Stimulated activated CD8-positive, alpha-beta memory T cell treated with anti-CD3 and anti-CD28 coated beads, Interleukin-7, amount 100 ng/mL, for 24 hours (primary cell): ENCODE measurements at places on chromosomes 4 and X.

GRCh38 chr4:152342293-152342692 is 193.6 kb downstream of the FBXW7 start:
- no peak for DNase-seq

DNA sequence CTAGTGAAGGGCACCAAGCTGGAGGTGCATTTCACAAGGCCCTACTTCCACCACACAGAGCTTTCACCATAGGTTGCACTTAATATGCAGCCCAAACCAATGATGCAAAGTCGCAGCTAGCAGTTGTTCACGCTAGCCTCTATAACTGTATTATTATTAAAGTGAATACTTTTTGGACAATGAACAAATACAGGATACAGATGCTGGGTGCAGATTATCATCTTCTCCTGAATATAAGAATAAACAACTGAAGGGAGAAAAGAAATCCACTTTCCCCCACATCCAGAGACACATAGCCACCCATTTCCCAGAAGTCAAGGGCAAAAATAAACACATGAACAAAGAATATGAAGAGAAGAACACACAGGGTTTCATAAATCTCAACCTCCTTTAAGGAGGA is 107.2 kb downstream of the PRDM5 start:
- no peak for DNase-seq

DNA sequence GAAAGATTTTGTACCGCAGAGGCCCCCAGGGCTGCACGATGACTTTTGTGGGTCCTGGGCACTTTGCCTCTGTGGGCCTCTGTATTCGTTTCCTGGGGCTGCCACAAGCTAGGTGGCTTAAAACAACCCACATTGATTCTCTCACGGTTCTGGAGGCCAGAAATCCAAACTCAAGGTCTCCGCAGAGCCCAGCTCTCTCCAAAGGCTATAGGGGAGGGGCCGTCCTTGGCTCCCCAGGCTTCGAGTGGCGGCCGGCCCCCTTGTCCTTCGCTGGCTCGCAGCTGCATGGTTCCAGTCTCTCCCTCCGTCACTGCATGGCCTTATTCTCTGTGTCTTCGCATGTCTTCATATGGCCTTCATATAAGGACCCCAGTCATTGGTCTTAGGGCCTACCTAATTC is 241.2 kb downstream of the EVC2 start:
- DNase-seq = no peak

DNA sequence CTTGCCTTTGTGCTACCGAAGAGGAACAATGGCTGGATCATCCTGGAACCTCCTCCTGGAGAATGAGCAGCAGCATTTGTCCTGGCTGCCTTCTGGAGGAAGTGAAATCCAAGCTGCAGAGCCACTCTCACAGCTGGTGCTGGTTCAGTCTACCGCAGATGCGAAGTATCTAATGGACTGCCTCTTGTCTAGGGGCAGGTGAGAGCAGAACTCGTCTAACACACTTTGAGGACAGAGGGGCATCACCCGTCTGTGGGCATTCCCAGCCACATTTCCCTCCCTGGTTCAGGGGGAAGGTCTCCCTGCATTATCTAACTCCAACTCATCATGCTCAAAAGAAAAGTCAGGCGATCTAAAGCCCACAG is 338.2 kb upstream of the GATB start:
- no peak for DNase-seq

GRCh38 chr4:140748171-140748570 is 8.0 kb downstream of the TBC1D9 start:
- DNase-seq = no peak

DNA sequence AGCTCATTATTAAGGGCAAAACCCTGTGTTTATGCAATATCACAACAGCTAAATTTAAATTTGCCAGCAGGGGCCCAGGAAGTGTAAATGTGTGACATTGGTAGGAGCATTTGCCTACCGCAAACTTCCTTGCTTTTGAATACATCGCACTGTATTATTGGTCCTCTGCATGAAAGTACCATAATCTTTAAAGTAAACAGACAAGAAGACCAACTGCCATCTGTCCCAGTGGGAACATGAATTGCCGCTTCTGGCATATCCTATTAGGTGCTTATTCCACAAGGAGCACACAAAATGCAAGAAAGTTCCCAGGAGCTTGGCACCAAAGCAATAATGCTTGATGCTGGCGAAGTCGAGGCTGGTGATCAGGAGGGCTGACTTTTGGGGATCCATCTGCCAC is 51.3 kb downstream of the SOD3 start:
- DNase-seq = no peak

DNA sequence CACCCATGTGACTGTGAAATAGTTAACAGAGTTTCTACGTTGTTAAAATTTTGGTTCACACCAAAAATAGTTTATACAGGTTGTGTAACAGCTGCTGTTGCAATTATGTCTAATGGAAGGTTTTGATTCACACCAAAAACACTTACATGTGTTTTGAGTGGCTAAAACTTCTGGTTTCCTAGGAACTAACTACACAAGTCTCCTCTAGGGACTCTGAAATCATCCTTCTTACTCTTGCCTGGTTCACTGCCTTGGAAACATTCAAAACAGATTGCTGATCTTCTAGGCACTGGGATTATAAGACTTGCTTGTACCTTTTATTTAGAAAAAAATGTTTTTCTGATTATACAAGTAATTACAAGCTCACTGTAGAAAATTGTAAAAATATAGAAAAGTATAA is 14.9 kb upstream of the MORC4 start:
- DNase-seq = no peak

GRCh38 chrX:115339441-115340025 is 50.0 kb downstream of the LUZP4 start:
- no peak for DNase-seq

- DNase-seq = no peak
Measured at GRCh38 chr4:83065266-83065665, 30.3 kb downstream of the COPS4 start.

DNA sequence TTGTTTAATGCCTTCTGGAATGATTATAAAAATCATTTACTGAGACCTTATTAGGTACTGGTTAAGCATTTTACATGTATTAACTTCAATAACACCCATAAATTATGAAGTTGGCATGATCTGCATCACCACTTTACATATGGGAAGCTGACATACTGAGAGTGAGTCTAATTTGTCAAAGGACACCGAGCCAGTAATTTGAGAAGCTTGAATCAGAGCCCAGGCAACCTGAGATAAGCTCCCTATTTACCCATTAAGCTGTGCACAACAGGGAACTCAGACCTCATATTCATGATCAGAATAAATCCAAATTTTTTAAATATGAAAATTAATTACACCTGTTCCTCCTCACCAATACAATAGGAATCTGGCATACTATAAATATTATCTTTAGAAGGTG is 247.9 kb upstream of the EPHA5 start:
- DNase-seq = no peak

- DNase-seq = no peak
Measured at GRCh38 chr4:78032446-78032845, 24.7 kb upstream of the FRAS1 start.

DNA sequence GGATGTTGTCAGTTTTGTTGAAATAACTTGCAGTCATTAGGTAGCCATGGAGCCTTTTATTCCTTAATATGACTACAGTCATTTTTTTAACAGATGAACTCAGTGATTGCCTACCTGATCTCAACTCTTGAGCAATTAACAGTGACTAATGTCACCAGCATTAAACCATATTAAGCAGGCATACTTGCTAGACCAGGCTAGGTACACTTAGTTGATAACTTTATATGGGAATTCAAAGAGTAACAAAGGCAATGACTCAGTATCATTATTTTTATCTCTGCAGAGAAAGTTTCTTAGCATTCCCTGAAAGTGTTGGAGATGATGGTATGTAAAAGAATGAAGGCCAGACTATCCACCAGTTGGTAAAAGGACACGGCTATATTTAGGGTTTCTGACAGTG is at the start of gene C4orf54:
TSS of gene C4orf54 (minus strand) at position 31 of the 400 bp plus-strand sequence. CDS start 3,180 bp downstream, outside the sequence.
- no peak for DNase-seq

GRCh38 chrX:102154218-102154860 is 1.4 kb downstream of the BEX5 start:
- no peak for DNase-seq

GRCh38 chrX:136950211-136950610 is 69.7 kb upstream of the RBMX start:
- DNase-seq = no peak

DNA sequence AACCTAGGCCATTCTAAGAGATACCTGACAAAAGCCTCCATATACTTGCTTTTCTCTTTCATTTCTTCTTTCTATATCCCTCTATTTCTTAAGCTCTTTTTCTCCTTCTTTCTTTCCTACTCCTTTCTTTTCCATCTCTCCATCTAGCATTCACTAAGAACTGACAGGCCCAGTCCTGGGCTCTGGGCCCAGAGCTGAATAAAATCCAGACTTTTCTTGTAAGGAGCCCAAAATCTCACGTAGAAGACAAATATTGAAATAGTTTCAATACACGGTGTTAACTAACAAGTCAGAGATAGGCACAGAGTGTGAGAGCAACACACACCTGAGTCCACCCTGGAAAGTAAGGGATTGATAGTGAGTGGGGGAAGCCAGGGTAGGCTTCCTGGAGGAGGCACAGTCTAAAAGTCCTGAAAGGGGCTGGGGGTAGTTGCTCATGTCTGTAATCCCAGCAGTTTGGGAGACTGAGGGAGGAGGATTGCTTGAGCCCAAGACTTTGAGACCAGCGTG is 73.2 kb upstream of the EFNB1 start:
- no peak for DNase-seq

GRCh38 chr4:122614621-122615020 is 6.2 kb downstream of the IL21 start:
- no peak for DNase-seq

DNA sequence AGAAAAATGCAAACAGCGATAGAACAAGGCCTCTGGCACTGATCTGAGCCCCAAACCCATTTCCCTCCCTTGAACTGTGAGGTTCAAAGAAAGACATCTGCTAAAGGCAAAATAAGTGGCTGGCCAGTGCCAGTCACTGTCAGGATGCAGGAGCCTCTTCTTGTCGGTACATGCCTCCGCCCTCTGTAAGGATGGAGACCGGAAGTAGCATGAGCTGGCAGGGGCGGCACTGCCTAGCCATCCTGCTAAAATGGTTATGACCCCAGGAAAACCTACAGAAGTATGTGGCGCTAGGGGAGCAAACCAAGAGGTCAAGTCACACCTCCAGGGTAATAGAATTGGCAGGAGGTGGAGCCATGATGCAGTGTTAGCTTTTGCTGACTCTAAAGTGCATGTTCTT is 180.3 kb downstream of the DCLK2 start:
- no peak for DNase-seq

DNA sequence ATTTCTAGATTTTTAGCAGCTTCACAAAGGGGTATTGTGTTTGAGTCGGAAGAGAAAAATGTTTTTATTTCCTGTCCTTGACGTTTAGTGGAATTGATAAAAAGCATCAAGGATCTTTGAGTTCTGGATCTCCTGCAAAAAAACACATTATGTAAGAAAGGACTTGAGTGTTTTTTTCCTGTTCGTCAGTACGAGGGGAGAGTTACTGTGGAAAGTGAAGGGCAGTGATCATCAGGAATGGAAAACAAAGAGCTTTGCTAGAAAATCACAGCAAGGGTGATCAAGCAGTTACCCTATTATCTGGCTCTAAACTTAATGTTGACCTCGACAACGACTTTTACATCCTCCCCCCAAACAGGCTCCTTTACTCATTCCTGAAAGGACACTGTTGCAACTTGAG is 7.3 kb downstream of the LIMCH1 start:
- no peak for DNase-seq

- no peak for DNase-seq
Measured at GRCh38 chr4:82457266-82457665, 26.9 kb downstream of the ENOPH1 start.

DNA sequence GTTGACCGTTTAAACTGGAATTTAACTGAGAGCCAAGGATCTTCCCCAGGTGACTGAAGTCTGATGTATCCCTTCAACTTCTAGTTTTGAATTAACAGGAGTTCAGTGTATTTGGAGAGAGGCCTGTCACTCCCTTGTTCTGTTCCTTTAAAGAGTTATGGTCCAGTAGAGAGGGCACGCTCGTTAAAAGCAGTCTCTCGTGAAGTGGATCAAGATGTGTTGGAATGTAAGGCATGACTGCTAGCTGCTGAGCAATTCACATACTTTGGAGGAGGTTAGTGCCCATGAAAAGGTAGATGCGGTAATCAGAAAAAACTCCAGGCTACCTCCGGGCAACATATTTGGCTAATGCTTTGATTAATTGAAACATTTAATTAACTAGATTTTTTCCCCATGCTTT is 65.7 kb downstream of the SHROOM2 start:
- DNase-seq = no peak

DNA sequence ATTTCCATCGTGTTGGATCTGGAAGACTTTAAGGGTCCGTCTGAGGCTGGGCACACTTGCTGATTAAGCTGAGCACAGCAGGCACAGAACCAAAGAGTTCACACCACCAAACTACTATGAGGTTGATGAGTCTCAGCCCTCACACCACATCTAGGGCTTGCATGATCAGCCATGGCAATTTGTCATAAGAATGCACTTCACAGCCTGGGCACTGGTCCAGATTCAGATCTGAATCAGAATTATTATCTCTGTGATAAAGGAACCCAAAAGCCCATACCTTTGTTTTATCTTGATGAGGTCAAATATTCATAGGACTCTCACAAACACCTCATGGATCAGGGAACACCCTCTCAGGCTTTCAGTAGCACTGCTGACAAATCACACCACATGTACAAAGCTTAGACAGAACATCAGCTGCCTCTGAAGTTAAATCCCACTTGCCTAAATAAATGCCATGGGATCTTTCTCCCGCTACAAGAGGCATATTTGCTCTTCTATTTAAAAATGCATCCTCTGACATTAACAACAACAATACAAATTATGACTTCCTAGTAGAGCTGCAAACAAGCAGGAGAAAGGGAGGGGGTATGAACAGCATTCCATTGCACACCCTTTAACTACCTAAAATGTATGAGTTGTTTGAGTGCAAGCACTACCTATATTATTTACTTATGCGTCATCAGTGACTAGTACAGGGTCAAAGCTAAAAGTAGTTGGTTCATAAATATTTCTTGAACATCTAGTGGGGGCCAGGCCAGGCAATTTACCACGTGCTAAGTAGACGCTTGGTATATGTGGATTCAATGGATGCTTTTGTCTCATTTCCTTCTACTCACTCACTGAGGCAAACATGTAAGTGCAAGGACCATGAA is 186.3 kb upstream of the FGF13 start:
- DNase-seq = no peak
